Karpas-422 (cell line): ENCODE measurements at places on chromosomes 7 and 10. TPM values are rescaled to one million over a fixed set of nuclear protein-coding genes. Genes with fewer than 3 reads are reported as not detected.
A peak's percentile ranks its signal among the peaks of the same experiment; 100 is the strongest.

DNA sequence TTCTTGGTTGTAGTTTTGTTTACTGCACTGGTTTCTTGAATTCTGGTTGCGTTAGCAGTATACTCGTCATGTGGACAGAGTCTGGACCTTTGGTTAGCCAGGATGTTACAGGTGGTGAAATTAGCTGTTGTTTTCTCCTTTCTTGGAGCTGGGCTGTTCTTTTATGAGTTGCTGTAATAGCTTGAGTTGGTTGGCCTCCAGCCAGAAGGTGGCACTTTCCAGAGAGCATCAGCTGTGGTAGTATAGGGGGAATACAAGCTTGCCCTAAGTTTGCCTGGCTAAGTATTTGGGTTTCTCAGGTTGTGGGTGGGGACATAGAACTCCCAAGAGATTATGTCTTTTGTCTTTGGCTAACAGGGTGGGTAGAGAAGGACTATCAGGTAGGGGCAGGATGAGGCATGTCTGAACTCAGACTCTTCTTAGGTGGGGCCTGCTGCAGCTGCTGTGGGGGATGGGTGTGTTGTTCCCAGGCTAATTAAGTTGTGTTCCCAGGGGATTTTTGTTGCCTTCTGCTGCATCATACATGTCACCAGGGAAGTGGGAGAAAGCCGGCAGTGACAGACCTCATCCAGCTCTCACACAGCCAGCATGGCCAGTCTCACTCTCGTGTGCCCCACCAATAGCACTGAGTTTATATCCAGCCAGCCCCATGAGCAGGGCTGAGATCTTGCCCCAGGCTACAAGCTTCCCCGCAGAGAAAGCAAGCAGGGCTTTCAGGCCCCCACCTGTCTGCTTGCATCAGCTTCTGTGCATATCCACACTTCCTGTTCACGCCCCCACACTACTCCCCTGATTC, 246.7 kb upstream of the TPK1 start:
- no peak for DNase-seq

Gene TMEM130
- total RNA-seq = 0.40 TPM in 1 of 2 replicates, not detected in the other

GRCh38 chr10:43013065-43013464, 63.8 kb upstream of the RET start:
- no peak for DNase-seq

- DNase-seq = no peak
These were observed 199.5 kb downstream of the INHBA start for GRCh38 chr7:41503438-41503837.

GRCh38 chr10:132668048-132668394, 117.9 kb downstream of the NKX6-2 start:
- no peak for DNase-seq

- peak; percentile 58 for DNase-seq
These were observed 106.4 kb downstream of the ELMO1 start for GRCh38 chr7:37342176-37342687.

DNA sequence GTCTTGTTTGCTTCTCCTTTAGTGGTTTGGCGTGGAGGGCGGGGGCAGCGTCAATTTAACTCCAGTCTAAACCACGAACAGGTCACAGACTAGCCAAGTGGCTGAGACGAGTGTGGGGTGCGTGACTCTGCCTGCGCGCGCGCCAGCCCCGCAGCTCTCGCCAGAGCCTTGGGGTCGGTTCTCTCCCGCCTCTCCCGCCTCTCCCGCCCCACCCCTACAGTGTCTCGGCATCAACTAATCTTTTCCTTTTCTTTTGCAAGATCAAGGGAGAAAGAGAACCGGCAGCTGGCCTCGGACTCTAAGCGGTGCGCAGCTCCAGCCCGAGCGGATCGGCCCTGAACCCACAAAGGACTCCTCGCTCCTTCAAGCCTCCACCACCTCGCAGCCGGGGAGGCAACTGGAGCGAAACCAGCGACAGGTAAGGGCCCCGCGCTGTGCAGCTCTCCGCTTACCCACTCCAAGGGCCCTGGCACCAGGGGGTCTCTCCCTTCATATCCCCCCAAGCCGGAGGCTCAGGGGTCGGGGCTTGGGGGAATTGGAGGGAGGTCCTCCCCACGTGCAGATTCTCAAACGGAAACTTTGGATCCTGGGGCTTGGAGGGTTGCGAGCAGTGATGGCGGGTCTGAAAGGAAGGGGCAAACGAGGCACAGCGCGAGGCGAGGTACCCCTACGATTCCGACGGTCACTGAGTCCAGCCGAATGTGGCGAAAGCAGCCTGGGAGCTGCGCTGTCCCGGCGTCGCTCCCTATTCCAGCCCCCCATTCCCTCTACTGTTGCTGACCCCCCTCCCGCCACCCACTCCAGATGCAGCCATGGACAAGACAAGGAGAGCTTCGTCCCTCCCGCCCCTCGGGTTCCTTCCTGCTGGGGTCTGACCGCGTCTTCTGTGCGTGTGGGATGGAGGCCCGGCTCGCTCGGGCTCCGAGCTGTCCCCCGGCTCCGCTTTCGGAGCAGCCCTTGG, 829 bp downstream of the CHRM2 start:
- no peak for DNase-seq
